ENCODE measurements at places on chromosomes 4 and X.

DNA sequence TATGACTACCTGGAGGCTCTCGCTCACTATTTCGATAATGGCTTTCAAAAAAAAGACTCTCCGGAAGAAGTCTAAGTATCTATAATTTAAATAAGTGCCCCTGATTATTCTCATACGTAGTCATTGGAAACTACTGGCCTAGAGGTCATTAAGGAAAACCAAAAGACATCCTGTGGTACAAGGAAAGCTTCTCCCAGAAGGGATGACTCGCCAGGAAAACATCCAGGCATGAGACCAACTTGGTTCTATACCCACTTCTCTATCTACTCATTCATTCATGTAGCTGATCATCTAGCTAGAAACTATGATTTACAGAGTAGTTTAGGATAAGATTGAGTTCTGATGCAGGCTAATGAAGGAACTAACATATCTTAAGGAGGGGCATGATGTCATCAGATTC lies 37.7 kb downstream of the SOX3 start:
- DNase-seq, result no peak

DNA sequence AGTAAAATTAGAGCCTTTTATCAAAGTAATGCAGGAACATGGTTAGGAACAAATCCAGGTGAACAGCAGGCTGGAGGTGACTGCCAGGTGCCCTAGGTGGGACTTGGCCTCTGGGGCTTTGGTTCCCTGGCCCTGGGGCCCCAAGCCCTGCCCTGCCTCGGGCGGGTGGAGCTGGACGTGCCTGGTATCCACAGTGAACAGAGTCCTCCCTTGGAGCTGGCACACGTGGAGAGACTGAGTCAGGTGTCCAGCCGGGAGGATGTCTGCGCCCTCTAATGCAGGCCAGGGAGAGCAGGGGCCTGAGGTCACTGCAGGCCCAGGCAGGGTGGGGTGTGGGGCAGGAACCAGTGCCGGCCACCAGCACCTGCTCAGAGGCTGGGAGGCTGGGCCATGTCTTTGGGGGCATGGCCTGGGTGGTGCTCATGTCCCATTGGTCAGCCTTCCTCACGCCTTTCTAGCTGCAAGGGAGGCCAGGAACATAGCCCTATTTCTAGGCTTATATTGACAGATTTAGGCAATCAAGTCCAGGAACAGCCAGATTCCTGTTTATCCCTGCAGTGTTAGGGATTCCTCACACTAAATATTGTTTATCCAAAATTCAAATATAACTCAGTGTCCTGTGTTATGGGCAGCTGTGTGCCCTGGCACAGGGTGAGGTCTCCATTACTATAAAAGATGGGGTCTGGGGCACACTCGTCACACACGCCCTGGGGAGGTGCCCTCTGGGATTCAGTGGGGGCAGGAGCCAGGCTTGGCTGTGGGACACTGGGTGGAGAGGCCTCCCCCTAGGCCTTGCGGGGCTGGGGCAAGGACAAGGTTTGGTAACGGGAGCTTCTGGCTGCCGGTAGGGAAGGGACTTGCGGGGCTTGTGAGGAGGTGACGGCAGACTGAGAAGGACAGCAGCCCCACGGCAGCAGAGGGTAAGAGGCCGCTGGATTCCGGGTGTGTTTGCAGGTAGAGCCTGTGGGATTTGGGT lies 14.3 kb upstream of the NAT8L start:
- DNase-seq, result no peak

DNA sequence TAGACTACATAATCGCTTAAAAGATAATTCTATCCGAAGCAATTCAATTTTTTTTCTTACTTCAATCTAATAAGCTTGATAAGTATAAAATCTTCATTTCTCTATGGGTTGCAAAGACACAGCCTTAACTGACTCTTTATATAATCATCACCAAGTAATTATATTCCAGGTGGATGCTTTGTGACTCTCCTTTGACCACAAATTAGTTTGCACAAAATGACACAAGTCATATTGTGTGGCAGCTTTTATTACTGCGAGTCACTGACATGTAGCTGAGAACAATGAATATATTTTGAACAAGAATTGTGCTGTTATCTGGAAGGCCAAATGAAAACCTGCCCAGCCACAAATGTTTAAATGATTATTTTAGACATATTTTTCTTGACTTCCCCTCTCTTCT lies 1727.8 kb downstream of the ARAP2 start:
- no peak for DNase-seq

DNA sequence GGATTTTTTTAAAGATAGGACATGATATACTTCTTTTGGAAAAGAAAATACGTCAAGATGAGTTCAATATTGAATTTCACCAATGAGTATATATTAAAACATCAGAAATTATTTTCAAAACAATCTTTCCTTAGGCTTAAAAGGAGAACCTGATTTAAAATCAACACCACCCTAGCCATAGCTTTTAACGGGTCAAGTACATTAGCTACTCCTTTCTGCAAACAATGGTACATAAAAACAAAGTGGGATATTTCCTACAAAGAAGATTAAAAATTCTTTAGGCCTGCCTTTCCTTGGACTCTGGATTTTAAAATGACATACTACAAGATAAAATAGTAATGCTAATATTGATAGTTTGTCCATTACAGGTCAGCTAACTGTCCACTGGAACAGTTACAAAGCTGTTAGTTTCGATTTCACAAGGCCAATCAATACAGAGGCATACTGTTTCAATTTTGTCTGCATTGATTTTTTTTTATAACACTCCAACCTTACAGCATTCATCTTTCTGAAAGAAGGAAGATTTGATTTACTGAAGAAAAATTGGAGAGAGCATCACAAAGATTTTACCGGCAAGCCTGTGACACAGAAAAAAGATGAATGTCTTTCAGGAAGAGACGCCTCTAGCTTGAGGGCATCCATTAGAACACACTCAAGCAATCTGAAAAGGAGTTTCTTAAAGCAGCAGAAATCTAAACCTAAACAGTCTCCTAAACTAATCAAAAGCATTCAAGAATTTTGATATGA lies 97.2 kb downstream of the MAB21L2 start:
- DNase-seq, result no peak

- DNase-seq, result no peak
Observed at GRCh38 chr4:44725726-44726037, 674 bp downstream of the GNPDA2 start.

- no peak for DNase-seq
Observed at GRCh38 chr4:164304861-164305260, 449.1 kb upstream of the SMIM31 start.

GRCh38 chr4:186144946-186145569 lies 40.6 kb downstream of the FAM149A start:
- DNase-seq, result no peak

DNA sequence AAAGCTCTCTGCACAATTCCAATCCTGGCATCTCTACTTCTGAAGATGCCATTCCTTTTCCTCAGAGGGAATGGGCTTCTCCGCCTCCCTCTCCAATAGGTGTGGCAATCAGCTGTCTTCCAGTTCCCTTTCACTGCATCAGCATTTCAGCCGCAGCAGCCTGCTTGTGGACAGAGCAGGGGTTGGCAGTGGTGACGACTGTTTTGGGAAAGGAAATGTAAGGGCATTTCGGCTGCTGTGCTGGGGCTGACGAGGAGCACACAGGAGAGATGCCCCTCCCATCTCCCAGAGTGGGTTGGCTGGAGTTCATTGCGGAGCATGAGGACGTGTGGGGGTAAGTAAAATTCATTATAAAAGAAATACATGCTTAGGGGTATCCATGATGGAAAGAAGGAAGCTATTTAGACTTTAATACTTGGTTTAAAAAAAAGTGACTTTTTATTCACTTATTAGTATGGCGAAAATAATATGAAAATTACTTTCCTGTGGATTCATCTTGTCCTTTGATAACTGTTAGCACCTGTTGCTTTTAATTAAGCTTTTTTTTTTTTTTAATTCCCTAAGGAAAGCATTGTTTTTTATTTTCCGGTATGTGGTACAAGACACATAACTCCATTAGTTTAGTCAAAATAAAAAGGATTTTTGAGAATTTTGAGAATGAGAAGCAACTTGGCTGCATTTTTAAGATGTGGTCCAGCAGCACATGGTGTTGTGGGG lies at the start of gene LIMCH1:
Gene LIMCH1, plus strand, starts transcription at position 141 of the 717 bp plus-strand sequence. CDS start 67,839 bp downstream, outside the sequence.
- no peak for DNase-seq

GRCh38 chr4:169774466-169775445 lies 17.0 kb upstream of the HPF1 start:
- DNase-seq, result no peak

GRCh38 chrX:129717892-129718291 lies 20.9 kb upstream of the XPNPEP2 start:
- DNase-seq, result no peak

DNA sequence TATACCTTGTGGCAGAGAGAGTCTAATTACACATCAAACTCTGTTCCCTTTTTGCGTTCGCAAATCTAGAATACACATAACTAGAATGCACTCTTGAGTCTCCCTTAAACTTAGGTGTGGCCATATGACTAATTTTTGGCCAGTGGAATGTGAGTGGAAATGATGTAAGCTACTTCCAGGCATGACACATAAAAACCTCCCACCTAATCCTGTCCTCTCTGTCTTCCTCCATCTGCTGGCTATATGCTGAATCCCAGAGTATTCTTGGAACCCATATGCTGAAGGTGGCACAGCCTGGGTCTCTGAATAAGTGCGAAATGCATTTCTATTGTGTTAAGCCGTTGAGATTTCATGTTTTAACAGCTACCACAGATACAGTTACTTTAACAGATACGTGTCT lies 269.9 kb upstream of the NRK start:
- DNase-seq, result no peak

DNA sequence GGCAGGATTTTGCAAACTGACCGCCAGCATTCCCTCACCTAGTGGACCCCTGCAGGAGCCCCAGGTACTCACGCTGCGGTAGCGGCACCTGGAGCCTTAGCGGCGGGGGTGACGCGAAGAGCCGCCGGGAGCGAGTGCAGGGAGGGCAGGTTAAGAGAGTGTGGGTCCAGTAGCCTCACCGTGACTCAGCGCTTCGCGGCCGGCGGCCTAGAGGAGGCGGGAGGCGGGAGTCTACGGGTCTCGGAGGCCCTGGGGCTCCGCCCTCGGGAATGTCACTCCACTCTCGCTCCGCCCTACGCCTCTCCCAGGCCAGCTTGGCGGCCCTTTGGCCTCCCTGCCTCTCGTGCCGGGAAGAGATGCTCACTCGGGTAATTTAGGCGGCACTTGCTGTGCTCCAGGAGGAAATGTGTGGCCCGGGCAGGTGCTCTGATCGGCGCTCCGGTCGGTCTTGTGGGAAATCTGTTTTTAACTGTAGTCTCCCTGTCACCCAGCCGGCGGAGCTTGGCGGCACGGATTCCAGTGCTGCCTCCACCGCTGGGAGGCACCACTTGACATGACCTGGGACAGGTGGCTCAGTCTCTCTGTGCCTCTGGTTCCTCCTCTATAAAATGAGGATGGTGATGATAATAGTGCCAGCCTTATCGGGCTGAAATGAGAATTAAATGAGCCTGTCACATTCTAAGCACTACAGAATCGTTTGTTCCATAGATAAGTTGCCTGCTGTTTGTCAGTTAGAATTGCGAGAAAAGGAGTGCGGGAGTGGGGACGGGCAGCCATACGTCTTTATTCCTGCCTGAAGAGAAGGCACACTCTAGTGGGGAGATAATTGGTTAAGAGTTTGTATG lies at the start of gene PIR:
Gene PIR, minus strand, starts transcription at position 216 of the 845 bp plus-strand sequence. CDS start 2,076 bp downstream, outside the sequence.
- peak; percentile 24 for DNase-seq

- no peak for DNase-seq
Observed at GRCh38 chr4:108619372-108620100, 840 bp upstream of the RPL34 start.

- DNase-seq, result no peak
Observed at GRCh38 chrX:15401378-15401777, 17.2 kb upstream of the VEGFD start.

GRCh38 chr4:650951-651883 lies 22.9 kb downstream of the ATP5ME start:
- DNase-seq, result no peak

- DNase-seq, result no peak
Observed at GRCh38 chrX:17375637-17376430, 834 bp downstream of the NHS start.

DNA sequence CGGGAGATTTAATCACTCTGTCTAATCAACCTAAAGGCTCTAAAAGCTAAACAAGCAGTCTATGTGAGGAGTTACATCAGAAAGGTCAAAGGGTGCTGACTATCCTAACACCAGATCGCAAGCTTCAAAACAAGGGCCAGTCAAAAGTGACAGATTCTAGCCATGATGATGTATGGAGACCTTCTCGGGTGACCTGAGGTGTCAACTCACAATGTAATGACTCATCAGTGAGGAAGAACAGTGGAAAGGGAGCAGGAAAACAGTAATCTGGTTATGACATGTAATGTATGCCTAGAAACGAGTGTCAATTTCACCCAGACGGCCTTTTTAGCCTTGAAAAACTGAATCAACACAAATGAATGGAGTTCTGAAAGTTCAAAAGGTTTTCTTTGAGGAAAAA lies 375.3 kb downstream of the IDS start:
- DNase-seq, result no peak

DNA sequence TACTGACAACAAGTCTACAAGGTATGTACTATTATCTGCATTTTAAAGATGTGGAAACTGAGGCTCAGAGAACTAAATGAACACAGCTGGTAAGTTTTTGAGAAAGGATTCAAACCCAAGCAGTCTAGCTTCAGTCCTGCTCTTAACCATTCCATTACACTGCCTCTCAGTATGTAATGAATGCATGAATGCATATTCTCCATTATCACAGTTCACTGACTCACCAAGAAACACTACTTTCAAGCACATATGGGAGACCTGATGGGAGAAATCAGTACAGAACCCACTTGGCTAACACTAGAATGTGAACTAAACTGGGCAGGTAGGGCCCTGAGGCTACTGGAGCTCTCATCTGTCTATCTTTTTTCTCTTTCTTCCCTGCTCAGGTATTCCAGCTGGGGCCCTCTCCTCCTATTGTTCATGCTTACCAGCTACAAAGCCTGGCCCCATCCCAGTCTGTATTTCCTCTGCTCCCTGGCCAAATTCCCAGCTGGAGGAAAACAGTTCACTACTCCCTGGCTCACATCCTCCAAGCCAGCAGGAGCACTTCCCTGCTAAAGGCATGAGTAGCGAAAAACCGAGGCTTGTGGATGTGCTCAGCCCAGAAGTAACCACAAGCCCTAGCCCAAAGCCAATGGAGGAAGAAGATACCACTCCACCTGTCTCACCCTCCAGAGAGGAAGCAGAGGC lies 178.2 kb upstream of the ARHGEF9 start:
- no peak for DNase-seq

Measured in stimulated activated CD4-positive, alpha-beta T cell treated with anti-CD3 and anti-CD28 coated beads, TNF-alpha, amount 100 ng/mL, for 1 hour (primary cell).